ENCODE measurements at places on chromosomes 1 and 21.

DNA sequence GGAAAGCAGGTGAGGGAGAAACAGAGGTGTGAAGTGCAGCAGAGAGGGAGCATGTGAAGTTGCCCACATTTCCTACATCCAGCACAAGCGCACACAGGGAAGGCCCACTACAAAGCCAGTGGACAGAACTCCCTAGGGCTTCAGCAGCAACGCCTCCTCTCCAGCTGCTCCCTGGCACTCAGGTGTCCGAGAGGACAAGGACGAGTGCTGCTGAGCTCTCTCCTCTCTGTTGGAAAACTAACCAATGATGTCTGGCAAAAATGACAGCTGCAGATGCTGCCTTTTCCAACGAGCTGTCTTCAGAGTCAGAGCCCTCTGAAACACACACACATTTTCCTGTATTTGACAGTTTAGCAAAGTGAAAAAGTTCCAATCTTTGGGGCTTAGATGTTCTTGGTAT is 86.8 kb downstream of the HSF2BP start:
- DNase-seq: no peak

- DNase-seq: no peak
These were observed 12.0 kb downstream of the CLEC20A start for GRCh38 chr1:178484698-178485225.

DNA sequence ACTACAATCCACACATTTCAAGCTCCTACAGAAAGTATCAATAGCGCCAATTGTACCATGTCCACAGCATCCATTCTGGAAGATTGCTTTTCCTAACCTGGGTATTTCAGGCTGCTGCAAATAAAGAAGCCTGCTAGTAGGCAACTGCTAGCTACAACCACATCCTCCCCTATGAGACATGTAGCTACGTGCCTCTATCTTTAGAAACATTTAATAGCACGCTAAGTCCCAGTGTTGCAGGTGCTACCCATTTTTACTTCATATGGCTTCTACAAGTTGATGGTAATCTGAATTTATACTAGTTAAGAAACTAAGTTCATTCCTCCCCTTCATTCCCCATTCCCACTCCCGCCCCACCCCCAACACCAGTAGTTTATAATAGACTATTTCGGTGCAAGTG is 7.4 kb upstream of the AMPD1 start:
- no peak for DNase-seq

GRCh38 chr1:235767795-235768194 is 98.9 kb downstream of the LYST start:
- no peak for DNase-seq

DNA sequence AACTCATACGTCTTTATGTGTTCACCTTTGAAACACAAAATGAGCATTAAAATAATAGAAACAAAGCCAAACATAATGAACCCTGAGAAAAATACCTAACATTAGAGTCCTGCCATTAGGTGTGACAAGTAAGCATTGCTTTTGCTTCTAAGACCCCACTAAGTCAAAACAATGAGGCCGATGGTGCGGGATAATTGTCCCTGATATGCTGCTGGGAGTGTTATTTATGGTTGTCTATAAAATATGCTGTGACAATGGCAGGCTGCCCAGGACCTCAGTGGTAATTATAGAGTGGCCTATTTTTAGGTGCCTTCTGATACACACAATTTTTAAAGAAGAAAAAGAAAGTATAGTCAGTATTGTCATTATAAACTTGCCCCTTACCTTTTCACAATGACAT is 1423.1 kb downstream of the AMY1C start:
- no peak for DNase-seq

All from activated CD4-positive, alpha-beta T cell treated with anti-CD3 and anti-CD28 coated beads for 24 hours (primary cell).